ENCODE measurements at places on chromosomes 7 and 10.

GRCh38 chr7:40015790-40016296, 65.8 kb downstream of the CDK13 start:
- no peak for DNase-seq

- no peak for DNase-seq
Measured at GRCh38 chr7:141456298-141456697, 94.9 kb upstream of the AGK start.

DNA sequence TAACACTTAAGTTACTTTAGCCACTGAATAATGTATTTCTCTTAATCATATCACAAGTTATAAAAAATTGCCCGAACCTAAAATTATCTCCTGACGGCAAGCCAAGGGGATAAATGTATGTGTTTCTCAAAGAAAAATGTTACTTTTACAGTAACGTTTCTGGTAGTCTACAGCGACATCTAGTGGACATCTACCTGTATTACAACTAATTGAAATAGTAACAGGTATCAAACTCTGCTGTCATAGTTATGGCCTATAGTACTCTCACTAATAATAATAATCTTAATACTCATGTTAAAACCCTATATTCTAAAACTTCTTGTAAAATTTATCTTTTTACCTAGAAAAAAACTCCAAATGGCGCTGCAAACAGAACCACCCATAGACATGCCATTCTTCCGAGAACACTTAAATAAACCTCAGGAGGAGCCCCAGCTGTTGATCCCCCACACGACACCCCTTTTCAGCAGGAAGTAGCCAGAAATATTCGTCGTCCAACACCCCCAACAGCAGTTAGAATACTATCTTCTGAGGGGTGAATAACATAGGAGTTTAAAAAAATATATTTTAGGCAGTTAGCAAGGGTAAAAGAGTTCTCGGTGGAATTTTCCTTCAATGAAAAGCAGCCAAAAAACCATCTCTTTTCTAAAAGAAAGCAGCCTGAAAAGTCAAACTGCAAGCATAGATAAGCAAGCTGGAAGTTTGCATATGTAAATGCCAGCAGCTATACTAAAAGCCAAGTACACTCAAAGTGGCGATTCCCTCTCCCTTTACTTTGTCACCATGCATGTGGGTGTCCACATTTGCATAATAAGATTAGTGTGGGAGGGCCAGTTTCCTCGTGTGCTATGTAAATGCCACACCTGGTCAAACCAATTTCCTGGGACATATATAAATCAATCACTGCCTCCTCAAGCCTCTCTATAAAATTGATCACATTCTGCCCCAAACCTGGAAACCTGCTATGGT, 40.5 kb upstream of the ZNF107 start:
- DNase-seq = no peak

- DNase-seq = no peak
Measured at GRCh38 chr10:101063050-101063525, 1.3 kb downstream of the KAZALD1 start.

DNA sequence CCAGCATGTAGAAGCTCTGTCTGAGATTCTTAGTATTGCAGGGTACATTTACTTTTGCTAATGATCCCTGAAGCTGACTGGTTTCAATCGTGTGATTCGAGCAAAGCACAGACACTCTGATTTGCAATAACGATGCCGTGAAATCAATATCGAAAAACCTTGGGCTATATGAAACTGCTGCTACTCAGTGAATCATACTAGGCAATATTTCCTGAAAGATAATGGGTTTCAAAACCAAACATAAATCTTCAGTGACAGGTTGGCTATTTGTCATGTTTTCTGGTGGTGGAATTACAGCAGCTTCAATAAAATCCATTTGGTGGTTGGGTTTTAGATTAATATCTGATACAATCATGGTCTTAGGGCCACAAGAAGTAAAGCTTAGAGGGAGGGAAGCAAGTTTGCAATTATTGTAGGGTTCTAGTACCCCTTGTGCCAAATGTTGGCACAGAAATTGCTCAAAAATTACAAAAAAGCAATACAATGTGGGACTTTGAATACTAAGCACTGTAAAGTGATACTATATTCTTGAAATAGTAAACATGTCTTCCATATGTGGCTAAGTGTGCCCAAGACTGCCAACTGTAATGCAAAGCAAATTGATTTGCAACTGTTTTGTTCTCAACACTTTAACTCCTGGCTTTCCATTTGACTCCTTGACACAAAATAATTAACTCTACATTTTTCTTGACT, 112.4 kb upstream of the JAZF1 start:
- DNase-seq = no peak

- no peak for DNase-seq
Measured at GRCh38 chr7:2203766-2204300, 28.9 kb downstream of the MAD1L1 start.

DNA sequence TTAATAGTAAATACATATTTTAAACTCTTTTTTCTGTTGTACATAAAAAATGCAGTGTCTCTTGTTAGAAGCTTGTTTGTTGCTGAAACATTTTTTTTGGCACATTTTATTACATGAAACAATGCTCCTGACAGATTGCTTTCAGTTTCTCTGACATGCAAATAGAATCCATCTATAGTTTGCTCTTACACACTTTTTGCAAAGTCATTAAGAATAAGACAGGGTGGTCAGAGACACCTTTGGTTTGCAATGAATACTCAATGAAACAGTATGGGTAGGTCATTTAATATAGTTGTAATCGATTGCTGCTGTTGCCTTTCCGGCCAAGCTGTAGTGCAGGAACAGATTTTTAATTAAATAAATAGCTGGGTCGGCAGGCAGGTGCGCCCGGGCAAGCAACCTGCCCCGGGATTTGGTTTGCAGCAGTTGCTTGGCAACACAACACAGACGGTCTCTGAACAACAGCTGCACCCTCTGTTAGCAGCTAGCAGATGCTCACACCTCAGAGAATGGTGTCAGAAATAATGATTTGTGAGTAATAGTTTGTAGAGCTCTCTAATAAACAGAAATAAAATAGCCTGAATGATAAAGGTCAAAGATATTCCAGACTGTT, 115.7 kb upstream of the CACNA2D1 start:
- no peak for DNase-seq

DNA sequence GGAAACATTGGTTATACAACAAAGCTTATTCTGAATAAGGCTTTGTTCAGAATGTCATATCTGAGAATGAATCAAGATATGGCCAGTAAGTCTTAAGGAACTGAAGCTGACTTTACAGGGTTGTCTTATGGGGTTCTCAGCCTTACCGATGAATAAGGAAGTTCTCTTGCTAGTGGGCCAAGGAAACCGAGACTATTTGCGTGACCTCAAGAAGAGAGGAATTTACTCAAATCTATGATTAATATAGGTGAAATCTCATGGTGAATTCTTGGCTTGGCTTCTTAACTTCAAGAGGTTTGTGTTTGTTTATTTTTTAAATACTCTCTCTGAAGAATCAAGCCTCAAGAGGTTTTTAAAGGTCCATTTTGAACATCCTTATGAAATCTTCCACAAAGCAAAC, 4.7 kb upstream of the MRLN start:
- no peak for DNase-seq

Data from stimulated activated CD4-positive, alpha-beta T cell treated with anti-CD3 and anti-CD28 coated beads, Interleukin-1b, Interleukin-23, amount 100 ng/mL, for 1 hour (primary cell).